ENCODE measurements at places on chromosomes 16 and 17. TPM values are rescaled to one million over a fixed set of nuclear protein-coding genes. Genes with fewer than 3 reads are reported as not detected.
A peak's percentile ranks its signal among the peaks of the same experiment; 100 is the strongest.

DNA sequence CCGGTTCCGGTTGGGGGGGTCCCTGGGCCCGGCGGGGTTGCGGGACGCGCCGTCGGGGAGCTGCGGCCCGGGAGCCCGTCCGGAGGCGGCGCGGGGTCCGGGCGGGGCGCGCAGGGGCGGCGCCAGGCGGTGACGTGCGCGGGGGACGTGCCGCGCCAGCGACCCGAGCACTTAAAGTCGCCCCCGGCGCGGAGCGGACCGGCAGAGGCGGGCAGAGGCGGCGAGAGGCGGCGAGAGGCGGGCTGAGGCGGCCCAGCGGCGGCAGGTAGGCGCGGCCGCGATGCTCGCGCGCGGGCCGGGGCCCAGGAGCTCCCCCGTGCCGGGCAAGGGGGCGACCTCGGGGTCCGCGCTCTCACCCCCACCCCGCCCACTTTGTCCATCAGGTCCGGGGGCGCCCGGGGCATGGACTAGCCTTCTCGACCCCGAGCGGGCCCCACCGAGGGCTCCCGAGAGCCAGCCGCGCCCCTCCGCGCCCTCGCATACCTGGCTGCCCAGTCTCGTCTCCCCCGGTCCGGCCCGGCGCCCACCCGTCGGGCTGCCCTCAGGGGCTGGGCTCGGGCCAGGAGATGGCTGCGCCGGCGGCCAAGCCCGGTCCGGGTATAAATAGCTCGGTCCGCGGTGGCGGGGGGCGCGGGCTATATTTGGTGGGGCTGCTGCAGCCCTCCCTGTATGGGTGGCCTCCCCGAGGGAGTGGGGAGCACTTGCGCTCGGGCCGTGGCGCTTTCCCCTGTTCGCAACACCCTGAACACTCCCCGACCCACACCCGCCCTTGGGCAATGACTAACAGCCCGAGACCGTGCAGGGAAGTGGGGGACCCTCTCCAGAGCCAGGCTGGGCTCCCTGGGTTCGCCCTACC lies at the start of gene SLC16A3:
TSS of gene SLC16A3 (plus strand) at position 201 of the 856 bp plus-strand sequence. CDS start 6,967 bp downstream, outside the sequence.
- DNase-seq, result peak; percentile 72

DNA sequence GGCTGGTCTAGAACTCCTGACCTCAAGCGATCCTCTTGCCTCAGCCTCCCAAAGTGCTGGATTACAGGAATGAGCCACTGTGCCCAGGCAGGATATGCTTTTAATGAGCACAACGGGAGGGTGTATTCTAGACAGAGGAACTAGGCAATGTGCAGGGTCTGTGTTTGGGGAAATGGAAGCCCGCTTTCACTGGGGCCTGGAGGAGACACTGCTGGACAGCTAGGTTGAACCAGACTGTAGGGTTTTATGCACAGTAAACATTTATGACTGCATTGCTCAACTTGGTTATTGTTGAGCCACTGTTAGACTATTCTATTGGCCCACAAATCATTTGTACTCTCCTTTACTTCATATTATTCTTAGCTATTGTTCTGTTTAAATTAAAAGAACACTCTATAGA lies 10.2 kb upstream of the SIAH1 start:
- DNase-seq, result no peak

- no peak for DNase-seq
These were observed 22.8 kb downstream of the NLRC3 start for GRCh38 chr16:3554351-3554928.

DNA sequence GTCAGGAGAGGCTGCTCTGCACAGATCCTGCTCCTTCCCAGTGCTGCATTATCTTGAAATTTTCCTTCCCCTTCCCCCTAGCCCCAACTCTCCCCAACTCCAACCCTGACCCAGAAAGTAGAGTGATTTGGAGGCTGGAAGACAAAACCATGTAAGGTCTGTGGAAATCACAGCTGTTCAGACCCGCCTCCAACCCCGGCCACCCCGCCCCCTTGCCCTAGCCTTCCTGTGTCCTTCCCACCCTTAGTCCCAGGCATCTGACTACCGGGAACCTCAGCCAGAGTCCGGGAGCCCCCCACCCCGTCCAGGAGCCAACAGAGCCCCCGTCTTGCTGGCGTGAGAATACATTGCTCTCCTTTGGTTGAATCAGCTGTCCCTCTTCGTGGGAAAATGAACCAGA lies at the start of gene AOC3:
TSS of gene AOC3 (plus strand) at position 246 of the 400 bp plus-strand sequence. CDS start at position 391, 145 bp downstream.
- no peak for DNase-seq

DNA sequence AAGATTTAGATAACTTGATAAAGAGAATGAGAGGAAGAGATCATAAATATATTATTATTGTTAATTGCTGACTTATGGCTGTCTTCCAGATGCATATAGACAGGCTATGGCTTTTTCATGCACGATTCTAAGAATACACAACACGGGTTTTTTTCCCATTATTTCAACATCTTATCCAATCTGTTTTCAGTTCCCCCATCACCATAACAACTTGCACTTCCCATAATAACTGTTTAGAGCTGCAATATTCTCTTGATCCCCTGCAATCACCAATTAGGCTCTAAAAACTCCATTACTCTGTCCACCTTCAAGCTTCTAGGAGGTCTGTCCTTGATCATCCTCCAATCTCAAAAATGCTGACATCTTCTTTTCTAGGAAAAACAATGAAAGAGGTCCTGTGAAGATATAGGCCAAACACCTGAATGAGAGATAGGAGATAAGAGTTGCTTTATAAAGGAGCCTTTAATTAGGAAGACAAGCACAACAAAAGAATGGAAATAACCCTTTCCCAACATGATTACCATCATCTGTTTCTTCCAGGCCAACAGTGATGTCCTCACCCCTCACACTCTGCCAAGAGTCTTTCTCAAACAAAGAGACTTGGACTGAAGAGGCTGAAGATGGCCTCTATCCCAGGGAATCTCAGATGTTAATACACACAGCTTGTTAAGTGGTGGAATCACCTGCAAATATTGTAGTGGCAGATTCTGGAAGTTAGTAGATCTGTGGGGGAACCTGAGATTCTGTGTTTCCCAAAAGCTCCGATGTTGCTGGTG lies 32.2 kb upstream of the CCL2 start:
- peak; percentile 85 for DNase-seq

GRCh38 chr16:64711596-64711995 lies 410.3 kb downstream of the CDH11 start:
- no peak for DNase-seq

DNA sequence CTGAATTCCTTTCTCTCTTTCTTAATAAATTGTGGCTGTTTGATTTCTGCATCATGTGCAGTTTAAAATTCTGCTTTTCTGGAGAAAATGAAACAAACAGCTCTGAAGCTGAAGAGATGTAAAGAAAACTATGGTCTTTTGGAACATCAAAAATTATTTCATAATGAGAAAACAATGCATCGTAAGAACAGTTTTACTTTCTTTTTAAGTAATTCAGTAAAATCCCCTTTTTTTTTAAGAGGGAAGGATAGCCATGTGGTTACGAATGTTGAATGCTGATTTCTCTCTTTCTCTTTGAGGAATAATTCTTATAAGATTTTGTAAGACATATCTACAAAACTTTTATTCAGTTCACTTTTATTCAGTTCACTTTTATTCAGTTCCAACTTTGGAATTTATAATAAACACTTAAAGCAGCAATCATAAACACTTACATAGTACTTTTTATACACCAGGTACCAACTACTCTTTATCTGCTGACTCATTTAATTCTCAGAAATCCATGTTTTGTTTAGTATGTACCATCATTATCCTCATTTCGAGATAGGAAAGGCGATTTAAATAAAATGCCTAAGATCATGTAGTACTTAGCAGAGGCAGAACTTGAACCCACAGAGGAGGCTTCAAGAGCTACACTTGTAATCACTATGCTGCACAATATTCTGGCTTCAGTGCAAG lies 26.6 kb downstream of the CNTNAP4 start:
- no peak for DNase-seq

- no peak for DNase-seq
These were observed 2.6 kb downstream of the MFSD11 start for GRCh38 chr17:76740329-76741118.

DNA sequence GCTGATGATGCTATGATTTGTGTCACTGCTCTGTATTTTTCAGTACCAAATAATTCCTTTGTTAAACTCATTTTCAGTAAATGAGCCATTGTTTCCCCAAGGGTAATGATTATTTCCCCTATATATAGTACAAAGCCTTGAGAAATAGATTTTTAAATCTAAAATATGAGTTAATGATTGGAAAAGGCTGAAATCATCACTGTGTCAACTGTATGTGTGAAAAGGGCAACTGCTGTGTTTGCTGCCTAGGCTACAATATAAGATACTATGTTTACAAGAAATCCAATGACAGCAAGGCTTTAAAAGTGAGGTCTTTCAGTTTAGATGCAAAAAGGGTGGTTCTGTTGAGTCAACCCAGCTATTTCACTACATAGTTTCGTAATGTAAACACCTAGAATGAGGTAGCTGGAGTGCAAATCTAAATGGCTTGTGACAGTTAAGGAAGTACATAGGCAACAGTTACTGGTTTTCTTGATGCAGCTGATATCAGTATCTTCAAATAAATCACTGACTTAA lies 15.3 kb downstream of the NLK start:
- peak; percentile 47 for DNase-seq

GRCh38 chr17:35129973-35130351 lies 8.5 kb downstream of the FNDC8 start:
- no peak for DNase-seq

- peak; percentile 79 for DNase-seq
These were observed 387.4 kb downstream of the CPPED1 start for GRCh38 chr16:12416136-12416787.

DNA sequence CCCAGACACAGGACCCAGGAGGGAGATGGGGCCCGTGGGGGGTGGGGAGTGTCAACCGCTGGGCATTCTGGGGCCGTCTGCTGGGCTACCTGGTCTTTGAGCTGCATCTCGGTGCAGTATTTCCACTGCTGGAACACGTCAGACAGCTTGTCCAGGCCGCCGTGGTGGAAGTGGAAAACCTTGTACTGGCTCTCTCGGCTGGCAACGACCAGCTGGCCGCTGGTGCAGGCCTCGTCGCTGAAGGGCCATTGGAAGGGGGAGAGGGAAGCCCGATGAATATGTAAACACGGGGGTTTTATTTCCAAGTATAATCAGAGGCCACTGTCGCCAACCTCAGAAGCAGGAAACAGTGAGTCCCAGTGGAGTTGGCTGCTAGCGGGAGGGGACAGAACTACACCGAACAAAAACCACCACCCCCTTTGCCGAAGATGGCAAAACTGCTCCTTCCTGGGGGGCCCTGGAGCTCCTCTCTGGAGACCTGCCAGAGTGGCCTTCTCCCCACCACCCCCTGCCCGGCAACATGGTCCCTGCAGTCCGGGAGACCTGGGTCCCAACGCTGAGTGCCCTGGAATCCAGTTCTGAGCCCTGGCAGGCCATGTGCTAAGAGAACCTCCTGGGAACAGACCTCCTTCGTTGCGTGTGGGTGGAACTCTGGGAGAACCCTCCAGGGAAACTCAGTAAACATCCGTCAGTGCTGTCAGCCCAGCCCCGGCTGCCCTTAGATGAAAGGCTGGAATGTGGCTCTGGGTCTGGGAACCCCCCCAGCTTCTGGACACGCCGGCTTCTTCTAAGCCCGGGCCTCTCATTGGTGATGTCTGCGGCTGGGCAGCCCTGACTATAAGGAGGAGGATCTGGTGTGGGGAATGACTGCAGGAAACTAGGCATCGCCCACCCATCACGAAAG lies 84.1 kb downstream of the TBC1D16 start:
- DNase-seq, result no peak

GRCh38 chr16:81073560-81074330 lies 3.3 kb downstream of the C16orf46 start:
- DNase-seq, result no peak

DNA sequence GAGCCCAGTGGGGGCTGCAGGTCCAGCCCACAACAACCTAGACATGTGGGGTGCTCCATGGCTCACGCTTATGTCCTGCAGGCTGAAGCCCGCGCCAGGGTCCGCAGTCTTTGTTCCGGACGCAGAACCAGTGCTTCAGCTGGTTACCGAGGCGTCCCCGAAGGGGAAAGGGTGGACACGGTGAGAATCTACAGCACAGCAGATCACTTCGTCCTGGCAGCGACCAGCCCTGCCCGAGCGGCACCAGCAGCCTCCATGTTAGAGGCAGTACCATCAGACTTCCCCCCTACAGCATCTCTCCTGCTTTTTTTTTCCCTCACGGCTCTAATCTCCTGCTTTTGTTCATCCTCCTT lies 1736.4 kb downstream of the TP53TG3F start:
- DNase-seq, result no peak

DNA sequence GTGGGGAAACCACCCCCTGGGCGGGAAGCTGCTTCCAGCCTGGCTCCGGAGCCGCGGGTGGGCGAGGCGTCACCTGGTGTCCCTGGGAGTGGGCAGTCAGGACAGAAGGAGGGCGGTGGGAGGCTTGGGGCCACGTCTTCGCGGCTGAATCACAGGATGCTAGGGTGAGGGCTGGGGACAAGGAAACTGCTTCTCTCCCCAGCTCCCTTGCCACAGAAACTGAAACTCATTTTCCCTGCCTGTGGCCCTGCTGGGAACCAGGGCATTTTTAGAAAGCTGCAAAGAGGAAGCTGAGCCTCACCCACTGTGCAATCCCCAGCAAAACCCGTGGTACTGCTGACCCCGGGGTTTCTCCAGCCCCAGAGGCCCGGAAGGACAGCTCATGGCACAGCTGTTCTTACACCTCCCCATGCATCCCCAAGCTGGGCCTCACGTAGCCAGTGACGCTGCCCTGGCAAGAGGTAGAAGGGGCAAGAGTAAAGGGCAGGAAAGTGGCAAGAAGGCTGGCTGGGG lies 8.2 kb downstream of the RHBDF2 start:
- DNase-seq, result peak; percentile 98

The NACA2 gene
- not detected for polyA plus RNA-seq

The NECAB2 gene
- polyA plus RNA-seq, result 1.4 TPM

The ANKS4B gene
- not detected for polyA plus RNA-seq

The CA7 gene
- polyA plus RNA-seq, result not detected

The ENGASE gene
- 2.6 TPM for polyA plus RNA-seq

All from CD14-positive monocyte (primary cell).